GM23338 (cell line): ENCODE measurements at places on chromosomes 1 and 21. TPM values are rescaled to one million over a fixed set of nuclear protein-coding genes. Genes with fewer than 3 reads are reported as not detected.

GRCh38 chr1:2141025-2141424 lies 53.5 kb downstream of the FAAP20 start:
- DNase-seq = no peak
- no peaks in the 10 kb centered on the region for H3K36me3 ChIP-seq
- H3K27me3 ChIP-seq = no peaks in the 10 kb centered on the region
- no peaks in the 10 kb centered on the region for H3K4me1 ChIP-seq
- no peak overlapping the region for H3K4me3 ChIP-seq
- no peak overlapping the region for H3K27ac ChIP-seq

MRPS6 gene
- total RNA-seq = 80.5 and 103 TPM in 2 replicates

- H3K27ac ChIP-seq = no peak overlapping the region
- peak overlapping the region; percentile 56 for H3K4me3 ChIP-seq
- H3K36me3 ChIP-seq = no peaks in the 10 kb centered on the region
- DNase-seq = peak; percentile 91
- H3K4me1 ChIP-seq = peaks cover 23% of the 10 kb centered on the region
- no peaks in the 10 kb centered on the region for H3K27me3 ChIP-seq
Observed at GRCh38 chr1:156160743-156161171, 7.4 kb downstream of the SEMA4A start.

- no peaks in the 10 kb centered on the region for H3K4me1 ChIP-seq
- no peak overlapping the region for H3K27ac ChIP-seq
- DNase-seq = no peak
- no peaks in the 10 kb centered on the region for H3K27me3 ChIP-seq
Observed at GRCh38 chr21:38951095-38951730, 145.5 kb downstream of the ETS2 start.

DNA sequence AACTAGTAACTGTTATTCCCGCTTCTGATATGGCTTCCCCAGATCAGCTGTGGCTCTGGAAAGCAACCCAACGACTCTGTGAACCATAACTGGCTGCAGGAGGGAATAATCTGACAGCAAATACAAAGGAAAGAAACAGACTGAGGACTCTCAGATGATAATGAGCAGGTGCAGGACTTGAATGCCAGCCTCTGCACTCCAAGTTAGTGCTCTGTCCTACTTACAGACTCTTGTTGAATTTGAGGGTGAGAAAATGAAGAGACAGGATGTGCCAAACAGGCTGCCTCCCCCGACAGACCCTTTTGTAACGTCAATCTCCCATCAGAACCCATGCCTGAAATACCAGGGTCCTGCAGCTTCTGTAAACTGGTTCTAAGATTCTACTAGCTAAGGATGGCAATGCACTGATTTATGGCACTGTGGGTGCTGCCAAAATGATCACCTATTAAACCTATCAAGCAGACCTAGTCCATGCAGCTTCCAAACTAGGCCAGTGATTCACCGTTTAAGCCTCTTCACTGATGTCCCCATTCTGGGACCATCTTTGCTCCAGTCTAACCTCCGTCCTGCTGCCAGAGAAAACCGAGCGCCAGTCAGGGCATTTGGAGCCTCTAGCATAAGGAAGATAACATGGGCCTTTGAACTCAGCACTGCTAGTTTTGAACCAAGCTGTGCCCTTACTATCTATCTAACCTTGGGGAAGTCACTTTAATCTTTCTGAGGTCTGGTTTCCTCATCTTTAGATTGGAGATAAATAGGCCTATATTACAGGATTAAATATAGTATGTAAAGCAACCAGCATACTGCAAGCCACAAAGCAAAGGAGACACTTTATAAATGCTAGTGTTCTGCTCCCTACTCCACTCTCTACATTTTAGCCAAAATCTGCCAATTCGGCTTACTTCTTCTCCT lies 4.8 kb downstream of the MKNK1 start:
- no peak overlapping the region for H3K4me3 ChIP-seq
- H3K27me3 ChIP-seq = no peaks in the 10 kb centered on the region
- no peaks in the 10 kb centered on the region for H3K36me3 ChIP-seq
- H3K4me1 ChIP-seq = peaks cover 6% of the 10 kb centered on the region

ANGPTL1 gene
- total RNA-seq = not detected in 2 replicates

DNA sequence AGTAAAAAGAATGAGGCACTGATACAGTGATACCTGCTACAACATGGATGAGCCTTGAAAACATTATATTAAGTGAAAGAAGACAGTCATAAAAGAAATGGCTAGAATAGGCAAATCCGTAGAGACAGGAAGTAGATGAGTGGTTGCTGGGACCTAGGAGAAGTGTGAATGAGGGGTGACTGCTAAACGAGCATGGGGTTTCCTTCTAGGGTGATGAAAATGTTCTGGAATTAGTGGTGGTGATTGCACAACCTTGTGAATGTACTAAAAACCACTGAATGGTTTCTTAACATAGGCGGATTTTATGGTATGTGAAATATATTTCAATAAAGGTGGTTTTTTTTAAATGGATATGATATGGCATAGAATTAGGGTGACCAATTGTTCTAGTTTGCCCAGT lies 12.6 kb upstream of the SERINC2 start:
- no peak for DNase-seq
- H3K4me3 ChIP-seq = no peak overlapping the region
- H3K27ac ChIP-seq = no peak overlapping the region
- no peaks in the 10 kb centered on the region for H3K27me3 ChIP-seq
- H3K4me1 ChIP-seq = peaks cover 3% of the 10 kb centered on the region; the same call in 1 of the 2 replicates

DNA sequence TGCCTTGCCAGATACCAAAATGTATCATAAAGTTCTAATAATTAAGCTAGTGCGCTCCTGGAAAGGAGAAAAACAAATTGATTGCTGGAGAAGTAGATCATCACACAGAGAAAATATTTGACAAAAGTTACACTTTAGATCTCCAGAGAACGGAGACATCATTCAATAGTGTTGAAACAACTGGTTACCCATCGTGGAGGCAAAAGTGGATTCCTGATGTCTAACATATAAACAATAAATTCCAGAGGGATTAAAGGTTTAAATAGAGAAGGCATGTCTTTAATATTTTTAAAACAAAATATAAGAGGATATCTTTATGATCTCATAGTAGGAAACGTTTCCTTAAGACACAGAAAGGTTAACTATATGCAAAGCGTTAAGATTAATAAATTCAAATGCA lies 41.0 kb downstream of the NRIP1 start:
- no peaks in the 10 kb centered on the region for H3K4me1 ChIP-seq
- H3K27me3 ChIP-seq = no peaks in the 10 kb centered on the region
- no peak overlapping the region for H3K27ac ChIP-seq

DNA sequence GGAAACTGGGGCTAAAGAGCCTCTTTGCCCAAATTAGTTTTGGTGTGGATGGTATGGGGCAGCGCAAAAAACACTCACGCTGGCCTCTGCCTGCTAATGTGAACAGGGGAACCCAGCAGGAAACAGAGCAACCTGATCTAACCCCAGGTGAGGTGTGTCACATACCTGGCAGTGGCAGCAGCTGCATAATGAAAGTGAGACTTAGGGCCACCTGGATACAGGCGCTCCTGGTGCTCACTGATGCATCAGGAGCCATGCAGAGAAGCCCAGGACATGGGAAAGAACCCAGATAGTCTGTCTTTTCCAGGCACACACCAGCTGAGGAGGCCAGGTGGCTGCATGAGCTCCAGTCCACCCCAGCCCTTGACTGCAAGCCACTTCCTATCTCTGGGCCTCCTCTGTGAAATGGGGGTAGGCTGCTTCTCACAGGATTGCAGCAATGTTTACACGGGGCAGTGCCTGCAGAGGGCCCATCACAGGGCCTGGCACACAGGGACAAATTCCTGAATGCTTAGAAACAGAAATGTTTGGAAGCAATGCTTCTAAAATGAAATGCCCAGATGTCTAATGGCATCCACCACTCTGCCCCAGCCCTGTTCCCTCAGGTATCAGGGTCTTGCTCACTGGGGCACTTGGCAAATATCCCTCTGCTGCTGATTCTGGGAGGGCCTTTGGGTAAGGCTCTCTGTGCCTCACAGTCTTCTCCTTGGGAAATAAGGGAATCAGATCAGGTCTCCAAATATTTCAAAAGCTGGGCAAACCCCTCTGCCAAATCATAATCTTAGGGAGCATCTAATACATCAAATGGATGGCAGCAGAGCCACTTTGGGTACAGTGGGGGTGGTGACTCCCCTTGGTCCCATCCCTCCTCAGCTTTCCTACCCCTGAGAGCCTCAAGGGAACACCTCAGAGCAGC lies 19.9 kb downstream of the DHCR24 start:
- H3K4me1 ChIP-seq = no peaks in the 10 kb centered on the region
- H3K27me3 ChIP-seq = no peaks in the 10 kb centered on the region

DNA sequence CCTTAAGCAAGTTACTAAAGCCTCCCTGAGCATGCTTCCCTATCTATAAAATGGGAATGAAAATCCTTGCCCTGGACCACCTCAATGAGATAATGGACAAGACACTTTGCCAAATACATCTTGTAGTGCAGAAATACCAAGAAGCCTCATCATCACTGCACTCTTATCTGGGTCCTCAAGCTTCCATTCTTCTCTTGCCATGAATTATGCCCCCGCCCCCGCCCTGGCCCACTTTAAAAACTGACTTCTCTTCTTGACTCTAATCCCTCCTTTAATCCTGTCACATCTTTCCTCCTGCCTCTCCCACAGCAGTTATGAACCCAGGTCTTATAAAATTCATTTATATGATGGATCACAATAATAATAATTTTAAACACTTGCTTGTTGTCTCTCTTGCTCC lies 14.8 kb downstream of the ARHGEF11 start:
- H3K4me1 ChIP-seq = peaks cover 20% of the 10 kb centered on the region; the same call in 1 of the 2 replicates
- no peaks in the 10 kb centered on the region for H3K27me3 ChIP-seq
- H3K36me3 ChIP-seq = no peaks in the 10 kb centered on the region

OR2L5 gene
- total RNA-seq = not detected in 2 replicates

CYP4B1 gene
- total RNA-seq = 0.16 TPM in 1 of 2 replicates, not detected in the other

DNA sequence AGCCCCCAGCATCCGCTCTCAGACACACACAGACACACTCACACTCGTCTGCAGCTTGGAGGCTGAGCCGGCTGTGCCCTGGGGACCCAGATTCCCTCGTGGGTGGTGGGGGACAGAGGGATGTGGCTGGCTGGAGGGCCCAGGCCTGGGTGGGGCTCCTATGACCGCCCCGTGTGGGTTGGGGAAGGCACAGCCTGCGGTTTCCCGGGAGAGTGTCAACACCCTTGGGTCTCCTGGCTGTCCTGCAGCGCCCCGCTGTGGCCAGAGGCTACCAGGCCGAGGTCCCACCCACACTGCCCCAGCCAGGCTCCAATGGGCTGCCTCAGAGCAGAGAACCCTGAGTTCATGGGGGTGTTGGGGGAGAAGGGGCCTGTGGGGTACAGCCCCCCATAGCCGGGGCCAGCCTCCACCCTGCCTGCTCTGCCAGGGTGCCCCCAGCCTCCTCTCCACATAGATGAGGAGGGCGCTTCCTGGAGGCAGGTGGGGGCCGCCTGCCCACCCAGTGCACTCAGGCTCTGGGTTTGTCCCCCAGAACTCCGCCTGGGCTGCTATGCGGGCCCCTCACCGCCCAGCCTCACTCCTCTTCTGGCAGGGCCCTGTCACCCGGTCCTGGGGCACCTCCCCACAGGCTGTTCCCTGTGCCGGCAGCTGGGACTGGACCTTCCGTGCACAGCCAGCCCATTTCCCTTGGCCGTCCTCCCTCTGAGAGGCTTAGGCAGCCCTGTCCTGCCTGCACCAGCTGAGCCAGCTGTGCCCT lies at the start of gene TTC34:
TTC34 (minus strand) TSS at position 159 of the 757 bp plus-strand sequence. CDS start 866 bp downstream, outside the sequence.
- no peaks in the 10 kb centered on the region for H3K27me3 ChIP-seq
- no peak within 1 kb of the TSS for H3K4me3 ChIP-seq
- H3K36me3 ChIP-seq = no peaks in the 10 kb centered on the region
- DNase-seq = peak; percentile 73
- H3K4me1 ChIP-seq = no peaks in the 10 kb centered on the region
- H3K27ac ChIP-seq = no peak within 1 kb of the TSS

DNA sequence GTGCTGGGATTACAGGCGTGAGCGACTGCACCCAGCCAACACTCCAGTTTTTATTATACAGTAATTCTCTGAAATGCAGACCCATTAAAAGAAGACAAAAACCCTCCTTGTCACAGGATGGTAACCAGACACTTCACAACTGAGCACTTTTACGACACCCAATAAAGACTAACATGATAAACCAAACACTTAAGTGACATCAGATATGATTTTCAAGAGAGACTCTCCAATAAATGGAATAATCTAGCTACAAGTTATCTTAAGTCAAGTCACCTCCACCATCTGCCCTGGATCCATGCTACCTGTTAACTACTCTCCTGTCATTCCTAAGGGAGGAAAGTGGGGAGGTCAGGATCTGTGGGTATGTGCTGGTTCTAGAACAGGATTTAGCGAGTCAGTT lies 5.6 kb downstream of the GNG12 start:
- H3K27ac ChIP-seq = no peak overlapping the region
- H3K4me1 ChIP-seq = peaks cover 27% of the 10 kb centered on the region
- H3K36me3 ChIP-seq = no peaks in the 10 kb centered on the region

- H3K4me1 ChIP-seq = no peaks in the 10 kb centered on the region
- DNase-seq = no peak
- no peaks in the 10 kb centered on the region for H3K27me3 ChIP-seq
Observed at GRCh38 chr1:214662223-214662785, 59.3 kb downstream of the CENPF start.

GRCh38 chr1:3054474-3054873 lies 14.5 kb upstream of the PRDM16 start:
- DNase-seq = no peak
- no peak overlapping the region for H3K27ac ChIP-seq
- H3K4me3 ChIP-seq = no peak overlapping the region
- H3K27me3 ChIP-seq = peaks cover 10% of the 10 kb centered on the region; the same call in 1 of the 2 replicates
- H3K36me3 ChIP-seq = no peaks in the 10 kb centered on the region
- H3K4me1 ChIP-seq = no peaks in the 10 kb centered on the region

DNA sequence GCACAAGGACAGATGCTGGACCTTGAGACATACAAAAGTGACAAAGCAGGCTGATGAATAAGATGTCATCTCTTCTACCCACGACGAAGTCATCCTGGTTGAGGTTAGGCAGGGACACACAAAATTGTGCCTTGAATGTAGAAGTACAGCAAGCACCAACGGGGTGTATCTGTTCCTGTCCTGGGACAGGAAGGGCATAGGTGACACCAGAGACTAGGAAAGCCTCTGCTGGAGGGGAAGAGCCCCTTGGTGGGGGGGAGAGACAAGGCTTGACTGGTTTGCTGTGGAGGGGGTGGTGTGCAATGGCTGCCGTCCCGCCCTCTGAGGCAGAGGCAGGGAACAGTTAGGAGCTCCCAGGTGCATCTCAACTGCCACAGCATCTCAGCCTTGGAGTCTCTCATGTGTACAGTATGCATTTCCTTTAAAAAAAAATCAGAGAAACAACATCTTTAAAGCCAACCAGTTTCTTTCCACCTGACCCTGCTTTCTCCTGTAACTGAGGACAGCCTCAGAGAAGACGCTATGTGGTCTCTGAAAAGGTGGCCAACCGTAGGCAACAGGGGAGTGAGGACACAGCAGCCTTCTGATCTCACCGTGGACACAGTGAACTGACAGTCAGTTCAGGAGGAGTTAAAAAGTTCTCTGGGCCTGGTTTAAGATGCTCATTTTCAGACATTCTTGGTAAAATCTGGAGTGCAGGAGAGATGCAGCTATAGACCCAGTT lies 17.7 kb upstream of the GFI1 start:
- no peak overlapping the region for H3K4me3 ChIP-seq
- no peaks in the 10 kb centered on the region for H3K36me3 ChIP-seq
- DNase-seq = no peak

GRCh38 chr1:228786361-228787129 lies 51.3 kb downstream of the RHOU start:
- no peaks in the 10 kb centered on the region for H3K4me1 ChIP-seq
- H3K27me3 ChIP-seq = no peaks in the 10 kb centered on the region
- H3K4me3 ChIP-seq = no peak overlapping the region
- DNase-seq = no peak
- no peak overlapping the region for H3K27ac ChIP-seq
- no peaks in the 10 kb centered on the region for H3K36me3 ChIP-seq

GRCh38 chr1:68449901-68450300 lies at the start of gene RPE65:
RPE65 (minus strand) TSS chr1:68449954; CDS start chr1:68449905, 49 bp downstream.
- no peaks in the 10 kb centered on the region for H3K36me3 ChIP-seq
- H3K27me3 ChIP-seq = no peaks in the 10 kb centered on the region
- H3K4me1 ChIP-seq = no peaks in the 10 kb centered on the region
